ENCODE measurements at places on chromosomes 16 and 17.

DNA sequence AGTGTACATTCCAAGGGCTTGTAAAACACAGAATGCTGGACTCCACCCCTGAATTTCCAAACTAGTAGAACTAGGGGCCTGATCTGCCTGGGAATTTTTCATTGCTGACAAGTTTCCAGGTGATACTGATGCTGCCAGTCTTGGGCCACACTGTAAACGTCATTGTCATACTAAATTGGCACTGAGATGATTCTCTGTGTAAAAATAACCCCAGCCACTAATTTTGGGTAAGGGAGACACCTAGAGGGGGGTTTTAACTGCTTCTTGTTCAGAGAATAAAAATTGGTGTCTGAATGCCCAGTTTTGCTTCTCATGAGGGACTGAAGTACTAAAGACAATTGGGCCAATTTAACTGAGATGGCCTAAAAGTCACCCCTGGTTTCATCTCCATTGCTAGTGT is 5.0 kb upstream of the CDH13 start:
- no peak for DNase-seq

DNA sequence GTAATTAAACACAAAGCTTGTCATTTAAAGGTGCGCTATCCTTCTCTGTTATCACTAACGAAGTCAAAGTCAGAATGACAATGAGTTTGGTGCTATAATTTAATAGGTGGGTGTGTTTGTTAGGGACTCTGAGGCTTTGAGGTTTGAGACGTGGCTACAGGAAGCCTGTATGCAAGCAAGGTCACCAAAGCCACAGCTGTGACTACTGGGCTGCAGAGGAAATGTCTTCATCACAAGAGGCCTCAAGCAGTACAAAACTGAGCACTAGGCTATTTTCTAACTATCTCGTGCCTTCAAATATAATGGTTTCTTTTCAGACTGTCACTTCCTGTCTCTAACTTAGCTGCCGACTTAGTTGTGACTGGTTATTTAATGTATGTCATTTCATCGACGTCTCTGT is 141.2 kb downstream of the AATF start:
- DNase-seq = peak; percentile 31

DNA sequence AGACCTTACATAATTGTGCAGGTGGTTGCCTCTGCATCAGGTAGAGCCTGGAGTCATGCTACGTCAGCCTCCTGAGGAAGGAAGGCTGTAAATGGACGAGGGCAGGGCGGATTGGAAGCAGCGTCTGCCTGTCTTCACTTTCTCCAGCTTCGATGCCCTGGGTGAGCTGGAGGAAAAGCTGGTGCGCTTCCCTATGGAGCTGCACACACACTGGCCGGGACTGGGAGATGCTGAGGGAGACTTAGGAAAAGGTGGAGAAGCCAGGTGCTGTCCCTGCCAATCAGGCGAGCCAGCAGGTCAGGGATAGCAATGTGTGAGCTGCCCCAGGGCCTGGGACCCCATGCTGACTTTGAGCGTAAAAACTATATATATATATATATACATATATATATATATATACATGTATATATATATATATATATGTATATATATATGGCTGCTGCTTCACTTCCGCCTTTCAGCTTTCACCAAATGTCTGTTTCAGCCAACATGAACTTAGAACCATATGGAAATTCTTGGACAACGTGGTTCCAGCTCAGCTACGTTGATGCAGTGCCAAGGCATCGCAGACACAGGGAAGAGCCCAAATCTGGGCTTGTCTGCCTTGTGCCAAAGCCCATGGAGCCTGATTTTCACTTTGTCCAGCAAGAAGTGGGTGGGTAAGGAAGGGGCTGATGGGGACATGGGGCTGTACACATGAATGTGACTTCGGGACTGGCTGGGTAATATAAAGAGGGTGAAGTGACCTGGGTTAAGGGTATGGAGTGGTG is 71.5 kb upstream of the NKD1 start:
- no peak for DNase-seq

DNA sequence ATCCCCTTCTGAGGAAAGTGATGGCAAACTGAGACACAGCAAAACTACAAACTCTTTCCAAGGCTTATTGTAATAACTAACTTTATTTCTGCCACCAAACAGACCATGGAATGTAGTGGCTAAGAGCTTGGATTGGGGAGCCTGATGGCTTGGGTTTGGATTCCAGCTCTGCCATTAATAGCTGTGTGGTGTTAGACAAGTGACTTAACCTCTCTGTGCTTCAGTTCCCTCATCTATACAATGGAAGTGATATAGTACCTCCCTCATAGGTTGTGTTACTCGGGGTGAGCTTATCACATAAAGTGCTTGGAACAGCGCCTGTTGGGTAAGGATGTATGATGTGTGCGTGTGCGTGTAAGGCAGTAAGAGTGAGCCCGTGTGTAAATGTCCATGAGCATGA is 5.9 kb upstream of the RNF112 start:
- no peak for DNase-seq

DNA sequence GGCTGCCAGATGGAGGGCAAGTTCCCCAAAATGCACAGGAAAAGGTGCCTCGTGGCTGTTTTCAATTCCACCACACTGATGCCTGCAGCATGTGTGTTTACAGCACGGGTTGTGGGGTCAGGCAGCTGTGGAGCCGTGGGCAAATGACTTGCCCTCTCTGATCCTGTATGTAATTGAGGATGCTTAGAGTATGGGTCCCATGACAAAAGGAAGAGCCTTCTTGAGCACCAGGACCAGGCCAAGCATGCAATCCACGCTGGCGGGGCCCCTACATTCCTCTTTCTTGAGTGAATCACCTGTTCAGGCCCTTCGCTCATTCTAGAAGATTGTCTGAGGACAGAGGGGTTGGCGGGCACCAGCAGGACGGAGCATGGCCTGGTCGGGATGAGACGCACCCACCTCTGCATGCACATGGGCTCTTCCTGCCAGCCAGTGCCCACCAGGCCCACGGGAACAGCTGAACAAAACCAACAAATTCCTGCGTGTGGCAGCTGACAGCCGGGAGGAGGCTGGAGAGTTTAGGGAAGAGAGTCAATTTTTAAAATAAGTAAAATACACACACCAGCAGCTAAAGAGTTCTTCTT is 1.4 kb upstream of the CTRB2 start:
- no peak for DNase-seq

GRCh38 chr17:51263006-51263405 is 2.7 kb downstream of the UTP18 start:
- no peak for DNase-seq

GRCh38 chr17:30964876-30965275 is 6.0 kb upstream of the RNF135 start:
- DNase-seq = no peak

DNA sequence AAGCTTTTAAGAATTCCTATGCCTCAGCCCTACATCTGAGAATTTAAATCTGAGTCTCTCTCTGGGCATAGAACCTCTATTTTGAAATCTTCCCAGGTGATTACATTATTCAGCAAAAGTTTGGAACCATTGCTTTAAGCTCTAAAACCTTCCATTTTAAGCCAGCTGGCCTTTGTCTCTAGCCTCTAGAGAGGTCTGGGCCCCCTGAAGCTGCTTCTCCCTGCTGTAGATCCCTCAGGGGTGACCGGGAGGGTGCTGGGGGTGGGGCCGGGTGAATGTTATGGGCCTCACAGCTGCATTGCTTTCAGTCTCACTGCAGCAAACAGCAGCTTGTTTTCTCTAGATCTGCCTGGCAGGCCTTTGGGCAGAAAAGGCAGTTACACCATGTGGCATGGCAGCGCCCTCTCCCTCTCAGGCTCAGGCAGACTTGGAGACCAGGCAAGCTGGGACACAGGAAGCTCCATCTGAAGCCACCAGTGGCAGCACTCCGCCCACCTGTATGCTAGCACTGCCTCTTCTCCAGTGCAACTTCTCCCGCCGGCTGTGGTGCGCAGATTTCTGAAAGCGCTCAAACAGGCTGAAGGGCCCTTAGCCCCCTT is 66.3 kb downstream of the MPRIP start:
- DNase-seq = no peak

GRCh38 chr16:19704321-19705145 is 13.5 kb downstream of the KNOP1 start:
- no peak for DNase-seq

DNA sequence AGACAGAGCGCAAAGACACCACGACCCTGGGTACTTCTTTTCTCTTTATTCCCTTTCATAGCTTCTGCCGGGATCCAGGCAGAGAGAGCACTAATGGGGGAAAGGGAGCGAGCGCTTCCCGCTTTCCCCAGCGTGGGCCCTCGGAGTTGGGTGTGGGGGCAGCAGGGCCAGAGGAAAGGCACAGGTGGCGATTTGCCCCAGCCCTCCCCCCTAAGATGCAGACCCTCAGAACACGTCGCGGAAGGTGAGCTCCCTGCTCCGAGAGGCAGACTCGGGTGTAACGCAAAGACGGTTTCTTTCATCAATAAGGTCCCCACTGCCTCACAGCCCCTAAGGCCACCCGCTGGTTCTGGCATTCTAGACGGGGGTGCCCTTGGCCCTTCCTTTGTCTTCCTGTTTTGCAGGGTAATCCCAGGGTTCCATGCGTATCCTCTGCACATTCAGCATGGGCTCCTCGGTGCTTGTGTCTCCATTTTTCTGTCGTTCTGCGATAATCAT is 570 bp upstream of the NME3 start:
- DNase-seq = no peak

DNA sequence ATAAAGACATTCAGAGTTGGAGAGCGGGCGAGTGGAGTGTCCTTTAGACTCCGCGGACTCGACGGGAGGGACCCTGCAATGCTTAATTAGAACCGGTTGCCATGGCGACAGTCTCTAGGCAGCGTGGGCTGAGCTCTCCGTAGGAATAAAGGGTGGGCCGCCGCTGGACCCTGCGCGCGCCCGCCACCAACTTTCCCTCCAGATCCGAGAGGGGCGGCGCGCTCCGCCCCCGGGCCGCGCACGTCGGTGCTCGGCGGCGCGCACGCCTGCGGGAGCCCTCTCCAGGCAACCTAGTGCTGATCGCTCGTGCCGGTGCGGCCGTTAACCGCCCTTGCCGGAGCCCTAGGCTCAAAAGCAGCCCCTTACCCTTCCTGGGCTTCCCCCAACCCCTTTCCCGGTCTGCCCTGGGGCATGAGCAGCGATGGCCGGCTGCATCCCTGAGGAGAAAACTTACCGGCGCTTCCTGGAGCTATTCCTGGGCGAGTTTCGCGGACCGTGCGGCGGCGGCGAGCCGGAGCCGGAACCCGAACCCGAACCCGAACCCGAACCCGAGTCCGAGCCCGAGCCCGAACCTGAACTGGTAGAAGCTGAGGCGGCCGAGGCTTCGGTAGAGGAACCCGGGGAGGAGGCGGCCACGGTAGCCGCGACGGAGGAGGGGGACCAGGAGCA is at the start of gene PPM1E:
TSS of gene PPM1E (plus strand) at position 278 of the 669 bp plus-strand sequence.
- DNase-seq = peak; percentile 4

DNA sequence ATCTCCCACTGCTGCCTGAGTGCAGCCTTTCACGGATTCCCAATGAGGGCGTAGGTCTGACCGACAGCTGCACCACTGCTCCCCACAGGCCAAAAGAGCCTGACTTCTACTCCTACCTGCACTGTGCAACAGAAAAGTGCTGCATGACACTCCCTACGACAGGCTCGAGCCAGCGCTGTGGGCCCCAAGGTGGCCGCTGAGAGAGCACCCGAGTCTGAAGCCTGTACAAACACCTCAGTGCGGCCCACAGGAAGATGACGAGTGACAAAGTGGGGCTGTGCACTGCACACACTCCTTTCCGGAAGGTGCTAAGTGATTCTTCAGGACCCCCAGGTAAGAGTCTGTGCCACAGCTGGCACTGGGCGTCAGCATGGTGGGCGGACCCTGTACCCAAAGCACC is 41.2 kb downstream of the FANCA start:
- no peak for DNase-seq

GRCh38 chr17:19978209-19978802 is 678 bp upstream of the AKAP10 start:
- no peak for DNase-seq

DNA sequence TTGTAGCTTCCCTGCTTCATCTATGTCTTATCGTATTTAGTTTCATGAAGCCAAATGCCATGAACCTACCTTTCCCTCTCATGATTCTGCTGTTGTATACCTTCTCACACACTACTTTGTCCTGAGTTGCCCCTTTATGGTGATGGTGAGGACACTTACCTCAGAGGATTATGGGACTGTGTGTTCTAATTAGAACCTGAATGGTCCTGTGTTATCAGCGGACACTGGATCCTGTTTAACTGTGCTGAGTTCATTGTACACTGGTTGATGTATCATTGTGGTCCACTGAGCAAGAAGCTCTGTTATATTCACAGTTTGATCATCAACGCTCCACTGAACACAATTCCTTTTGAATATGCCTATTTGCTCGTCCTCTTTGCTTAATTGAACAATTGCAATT is 343.0 kb downstream of the RBFOX1 start:
- DNase-seq = no peak
